ENCODE measurements at places on chromosomes 3 and 15.

DNA sequence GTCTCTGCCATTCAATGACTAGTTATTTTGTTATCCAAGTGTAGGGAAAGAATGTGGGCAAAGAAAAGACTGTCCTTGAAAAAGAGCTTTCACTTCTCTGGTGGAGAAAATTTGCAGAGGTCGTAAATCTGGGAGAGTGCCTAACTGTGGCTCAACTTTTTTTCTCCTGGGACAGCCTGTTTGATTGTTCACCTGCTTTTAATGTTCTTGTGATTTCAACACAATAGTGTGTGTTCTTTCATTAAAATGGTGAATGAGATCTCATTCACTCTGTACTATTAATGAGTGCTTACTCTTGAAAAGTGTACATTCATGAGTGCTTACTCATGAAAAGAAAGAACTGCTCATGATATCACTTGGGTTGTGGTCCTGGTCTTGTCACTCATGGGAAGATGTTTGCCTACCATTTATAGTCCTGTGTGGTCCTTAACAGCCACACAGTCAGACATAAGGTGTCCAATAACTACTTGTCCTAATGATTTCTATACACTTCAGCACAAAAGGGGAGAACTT, 567.3 kb downstream of the GRM7 start:
- DNase-seq = no peak

- peak; percentile 39 for DNase-seq
Measured at GRCh38 chr3:58333206-58334012, 717 bp downstream of the PXK start.

DNA sequence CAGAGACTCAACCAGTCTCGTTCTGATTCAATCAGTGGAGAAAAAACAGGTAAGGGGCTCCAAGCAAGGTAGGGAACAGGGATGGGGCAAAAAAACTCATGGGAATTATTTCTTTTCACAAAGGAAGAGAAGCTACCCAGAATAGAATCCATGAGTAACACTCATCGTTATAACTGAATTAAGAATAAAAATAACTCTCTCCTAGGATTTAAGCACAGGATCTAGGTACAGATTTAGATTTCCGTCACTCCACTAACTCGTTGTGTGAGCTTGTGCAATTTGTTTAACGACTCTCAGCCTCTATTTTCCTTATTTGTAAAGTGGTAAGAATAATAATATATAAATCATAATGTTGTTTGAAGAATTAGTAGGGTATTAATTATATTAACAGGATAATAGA, 68.6 kb downstream of the ADAMTS9 start:
- DNase-seq = no peak

- peak; percentile 13 for DNase-seq
Measured at GRCh38 chr3:72591522-72592421, 256.5 kb downstream of the SHQ1 start.

DNA sequence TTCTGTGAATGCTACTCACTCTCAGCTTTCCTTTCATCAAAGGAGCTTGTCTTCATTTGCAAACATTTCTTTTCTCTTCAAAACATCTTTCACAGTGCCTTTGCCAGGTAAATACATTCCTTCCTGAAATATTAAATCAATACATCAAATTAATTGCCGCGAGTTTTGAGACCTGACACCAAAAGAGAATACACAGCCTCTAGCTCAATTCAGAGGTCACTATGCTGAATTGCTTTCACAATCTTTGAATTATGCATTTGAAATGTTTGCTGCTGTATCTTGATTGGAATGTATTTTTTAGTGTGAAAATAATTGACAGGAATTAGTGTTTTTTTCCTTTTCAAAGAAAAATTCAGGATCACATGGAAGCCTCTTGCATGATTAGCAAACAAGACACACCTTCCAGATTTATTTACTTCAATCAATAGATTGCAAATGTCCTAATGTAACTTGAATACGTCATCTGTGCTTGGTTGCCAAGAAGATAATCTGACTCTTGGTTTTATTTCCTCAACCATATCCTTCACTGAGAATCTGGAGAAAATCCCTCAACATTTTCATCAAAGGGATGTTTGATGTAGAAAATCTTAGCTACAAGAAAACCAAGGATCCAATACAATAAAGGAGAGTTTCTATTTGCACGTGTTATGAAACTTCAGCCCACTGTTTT, 83.6 kb downstream of the KCNH8 start:
- DNase-seq = no peak

DNA sequence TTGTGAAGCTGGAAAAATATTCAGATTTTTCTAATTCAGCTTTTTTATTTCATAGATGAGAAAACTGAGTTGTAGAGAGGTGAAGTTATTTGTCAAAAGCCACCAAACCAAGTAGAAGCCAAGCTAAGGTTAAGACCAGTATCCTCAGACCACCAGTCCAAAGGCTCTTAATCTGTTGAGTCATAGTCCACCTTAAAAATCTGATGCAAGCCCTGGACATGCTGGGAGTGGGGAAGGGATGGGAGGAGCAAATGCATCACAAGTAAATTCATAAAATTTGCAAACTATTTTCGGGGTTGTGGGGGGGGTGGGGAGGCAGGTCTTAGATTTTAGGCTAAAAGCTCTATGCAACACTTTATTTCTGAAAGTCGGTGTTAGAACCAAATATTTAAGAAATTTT, 307.7 kb upstream of the SEMA6D start:
- DNase-seq = no peak

- no peak for DNase-seq
Measured at GRCh38 chr3:64739971-64740631, 52.3 kb upstream of the ADAMTS9 start.

GRCh38 chr15:44216958-44217357, 21.9 kb upstream of the FRMD5 start:
- DNase-seq = no peak

GRCh38 chr3:27708250-27708649, 13.9 kb downstream of the EOMES start:
- DNase-seq = no peak

DNA sequence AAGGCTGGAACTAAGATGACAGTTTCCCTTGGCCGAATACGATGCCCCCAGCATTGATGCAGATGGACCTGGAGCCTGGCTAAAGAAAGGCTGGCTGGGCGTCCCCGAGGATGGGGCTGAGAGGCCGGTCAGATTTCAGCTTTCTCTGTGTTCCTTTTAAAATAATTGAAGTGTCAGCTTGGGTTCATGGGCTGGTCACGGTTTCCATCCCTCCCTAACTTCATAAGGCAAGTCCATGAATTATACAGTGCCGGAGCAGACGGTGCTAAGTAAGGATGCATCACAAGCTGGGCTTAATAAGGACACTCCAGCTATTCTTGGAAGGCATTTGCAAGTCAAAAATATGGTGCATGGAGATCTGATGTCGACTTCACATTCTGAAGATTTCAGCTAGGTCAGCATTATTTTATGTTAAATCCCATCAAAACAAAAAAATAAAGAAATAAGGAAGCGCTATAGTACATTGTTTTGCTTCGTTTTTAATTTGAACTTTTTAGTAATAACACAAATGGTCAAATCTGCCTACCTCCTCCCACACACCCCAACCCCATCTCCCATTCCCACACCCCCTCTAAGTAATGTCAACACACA, 220.8 kb downstream of the RPLP1 start:
- no peak for DNase-seq

GRCh38 chr3:37217098-37217849, 42.9 kb upstream of the LRRFIP2 start:
- DNase-seq = no peak

DNA sequence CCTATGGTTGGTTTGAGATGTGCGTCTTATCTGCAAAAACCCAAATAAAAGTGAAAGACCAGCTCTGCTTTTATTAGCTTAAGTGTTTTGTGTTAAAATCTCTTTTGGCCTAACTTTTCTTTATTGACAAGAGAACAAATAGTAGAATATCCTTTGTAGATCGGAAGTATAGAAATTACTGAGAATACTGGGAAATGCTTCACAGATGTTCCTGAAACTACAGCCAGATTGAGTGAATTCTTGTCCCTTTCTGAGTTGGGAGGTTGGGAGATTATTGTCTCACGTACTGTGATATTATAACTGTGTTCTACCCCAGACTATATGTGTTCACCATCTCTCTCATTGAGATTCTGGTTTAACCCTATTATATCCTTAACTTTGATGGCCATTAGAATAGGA, 21.7 kb downstream of the RAB8B start:
- DNase-seq = no peak

DNA sequence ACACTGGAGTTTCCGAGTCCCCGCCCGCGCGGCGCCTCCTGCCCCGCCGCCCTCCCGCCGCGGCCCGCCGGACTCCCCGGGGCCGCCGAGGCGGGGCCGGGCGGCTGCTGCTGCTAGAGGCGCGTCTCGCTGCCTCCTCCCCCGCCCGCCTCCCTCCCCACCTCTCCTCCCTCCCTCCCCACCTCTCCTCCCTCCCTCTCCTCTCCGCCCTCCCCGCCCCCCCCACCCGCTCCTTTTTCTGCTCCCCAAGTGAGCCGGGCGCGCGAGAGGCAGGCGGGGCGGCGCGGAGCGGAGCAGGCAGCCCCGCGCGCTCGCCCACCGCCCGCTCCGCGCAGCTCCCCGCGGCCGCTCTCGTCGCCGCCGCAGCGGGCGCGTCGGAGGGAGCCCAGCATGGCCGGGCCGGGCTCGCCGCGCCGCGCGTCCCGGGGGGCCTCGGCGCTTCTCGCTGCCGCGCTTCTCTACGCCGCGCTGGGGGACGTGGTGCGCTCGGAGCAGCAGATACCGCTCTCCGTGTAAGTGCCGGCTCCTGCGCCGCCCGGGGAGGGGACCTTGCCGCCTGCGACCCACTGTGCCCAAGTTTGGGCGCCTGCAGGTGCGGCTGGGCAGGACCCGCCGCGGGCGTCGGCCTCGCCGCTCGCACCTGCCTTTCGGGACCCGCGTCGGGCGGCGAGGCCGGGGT, at the start of gene CACNA2D3:
TSS of gene CACNA2D3 (plus strand) at position 229 of the 679 bp plus-strand sequence.
- DNase-seq = peak; percentile 35

DNA sequence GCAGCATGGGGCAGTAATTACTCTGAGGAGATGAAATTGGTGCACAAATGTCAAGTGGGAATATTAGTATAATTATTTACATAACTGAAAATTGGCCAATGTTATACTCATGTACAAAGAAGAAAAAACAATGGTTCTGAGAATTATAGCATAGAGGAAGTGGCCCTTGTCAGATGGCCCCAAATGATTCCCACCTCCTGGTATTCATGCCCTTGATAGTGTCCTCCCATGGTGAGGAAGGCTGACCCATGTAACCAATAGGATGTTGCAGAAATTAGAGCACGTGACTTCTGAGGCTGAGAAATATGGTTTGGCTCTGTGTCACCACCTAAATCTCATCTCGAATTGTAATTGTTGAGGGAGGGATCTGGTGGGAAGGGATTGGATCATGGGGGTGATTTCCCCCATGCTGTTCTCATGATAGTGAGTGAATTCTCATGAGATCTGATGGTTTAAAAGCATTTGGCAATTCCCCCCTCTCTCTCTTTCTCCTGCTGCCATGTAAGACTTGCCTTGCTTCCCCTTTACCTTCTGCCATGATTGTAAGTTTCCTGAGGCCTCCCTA, 368.5 kb downstream of the SHQ1 start:
- DNase-seq = no peak

GRCh38 chr3:21718161-21718765, 32.7 kb downstream of the ZNF385D start:
- no peak for DNase-seq

- no peak for DNase-seq
Measured at GRCh38 chr15:73270366-73271097, 98.2 kb downstream of the HCN4 start.

- DNase-seq = no peak
Measured at GRCh38 chr3:164498917-164499316, 579.4 kb downstream of the SI start.

DNA sequence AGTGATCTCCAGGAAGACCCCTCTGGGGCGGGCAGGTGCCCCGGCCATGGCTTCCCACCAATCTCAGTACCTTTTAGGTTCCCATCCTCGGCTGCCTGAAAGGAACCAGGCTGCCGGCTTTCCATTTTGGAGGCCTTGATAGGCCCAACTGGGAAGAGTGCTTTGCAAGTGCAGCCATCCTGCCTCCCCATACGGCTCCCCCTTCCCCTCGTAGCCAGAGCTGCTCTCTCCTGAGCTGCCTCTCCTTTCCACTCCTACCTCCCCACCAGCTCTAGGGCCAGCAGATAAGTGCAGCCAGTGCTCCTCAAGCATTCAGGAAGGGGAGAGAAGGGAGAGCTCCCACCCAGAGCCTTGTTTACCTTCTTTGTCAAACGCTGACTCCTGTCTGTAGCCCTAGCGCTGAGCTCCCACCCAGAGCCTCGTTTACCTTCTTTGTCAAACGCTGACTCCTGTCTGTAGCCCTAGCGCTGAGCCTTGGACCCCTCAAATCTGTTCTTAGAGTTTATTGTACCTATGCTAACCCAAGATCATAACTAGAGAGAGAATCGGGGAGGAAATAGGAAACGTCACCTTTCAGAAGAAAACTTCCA, 133.0 kb downstream of the LRRK1 start:
- no peak for DNase-seq

DNA sequence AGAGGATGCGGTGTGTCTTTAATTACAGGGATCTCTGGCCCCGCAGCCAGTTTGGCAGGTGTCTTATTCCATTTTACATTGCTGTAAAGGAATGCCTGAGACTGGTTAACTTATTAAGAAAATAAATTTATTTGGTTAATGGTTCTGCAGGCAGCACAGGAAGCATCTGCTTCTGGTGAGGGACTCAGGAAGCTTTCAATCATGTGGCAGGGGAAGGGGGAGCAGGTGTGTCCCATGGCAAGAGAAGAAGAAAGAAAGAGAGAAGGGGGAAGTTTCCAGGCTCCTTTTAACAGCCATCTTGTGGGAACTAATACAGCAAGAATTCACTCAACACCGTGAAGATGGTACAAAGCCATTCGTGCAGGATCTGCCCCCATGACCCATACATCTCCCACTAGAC, 128.0 kb upstream of the CRBN start:
- no peak for DNase-seq

GRCh38 chr15:45095661-45096060, 18.3 kb downstream of the DUOX2 start:
- DNase-seq = no peak

GRCh38 chr3:32882603-32883025, 64.8 kb downstream of the TRIM71 start:
- DNase-seq = no peak

DNA sequence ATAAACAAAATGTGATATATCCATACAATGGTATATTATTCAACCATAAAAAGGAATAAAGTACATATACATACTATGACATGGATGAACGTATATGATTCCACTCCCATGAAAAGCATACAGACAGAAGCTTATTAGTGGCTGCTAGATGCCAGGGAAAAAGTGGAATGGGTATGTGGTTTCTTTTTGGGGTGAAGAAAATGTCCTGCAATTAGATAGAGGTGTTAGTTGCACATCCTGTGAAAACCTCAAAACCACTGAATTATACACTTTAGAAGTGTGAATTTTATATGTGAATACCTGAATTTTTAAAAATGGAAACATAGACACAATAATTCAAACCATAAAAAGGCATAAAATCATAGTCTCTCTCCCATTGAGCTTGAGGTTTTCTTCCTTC, 11.2 kb downstream of the DENND6A start:
- no peak for DNase-seq

DNA sequence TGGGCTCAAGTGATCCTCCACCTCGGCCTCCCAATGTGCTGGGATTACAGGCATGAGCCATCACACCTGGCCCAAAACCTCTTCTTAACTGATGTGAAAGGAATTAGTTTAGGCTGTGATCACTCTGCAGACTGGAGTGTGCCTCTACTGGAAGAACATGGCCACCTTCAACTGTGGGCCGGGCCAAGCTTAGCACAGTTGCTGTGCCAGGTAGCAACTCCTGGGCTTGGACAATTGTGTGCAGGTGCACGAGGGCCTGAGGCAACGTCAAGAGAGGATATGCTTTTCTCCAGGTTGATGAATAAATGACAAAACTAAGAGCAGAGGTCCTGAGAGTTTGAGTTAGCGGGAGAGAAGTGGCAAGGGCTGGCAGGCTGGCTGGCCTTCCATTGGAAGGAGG, 6.5 kb downstream of the FAH start:
- no peak for DNase-seq

GRCh38 chr3:194587438-194587931, 45.7 kb downstream of the TMEM44 start:
- DNase-seq = no peak

Measured in midbrain (tissue), 1 donor.